ENCODE measurements at places on chromosomes 13 and 19.

DNA sequence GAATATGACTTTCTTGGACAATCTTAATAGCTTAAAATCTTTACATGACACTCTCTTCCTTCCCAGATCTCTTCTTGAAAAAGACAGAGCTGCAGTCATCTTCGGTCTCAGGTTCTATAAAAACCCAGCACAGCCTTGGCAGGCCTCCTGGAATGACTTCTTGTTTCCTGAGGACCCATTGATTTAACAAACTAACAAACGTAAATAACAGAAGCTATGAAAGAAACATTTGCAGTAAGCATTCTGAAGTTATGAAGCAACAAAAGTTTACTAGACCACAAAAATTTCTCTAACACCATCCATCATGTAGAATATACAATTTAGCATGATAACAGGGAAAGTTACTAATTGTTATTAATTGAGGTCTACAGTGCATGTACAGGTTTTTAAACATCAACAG is 62.8 kb upstream of the STARD13 start:
- no peak for DNase-seq

DNA sequence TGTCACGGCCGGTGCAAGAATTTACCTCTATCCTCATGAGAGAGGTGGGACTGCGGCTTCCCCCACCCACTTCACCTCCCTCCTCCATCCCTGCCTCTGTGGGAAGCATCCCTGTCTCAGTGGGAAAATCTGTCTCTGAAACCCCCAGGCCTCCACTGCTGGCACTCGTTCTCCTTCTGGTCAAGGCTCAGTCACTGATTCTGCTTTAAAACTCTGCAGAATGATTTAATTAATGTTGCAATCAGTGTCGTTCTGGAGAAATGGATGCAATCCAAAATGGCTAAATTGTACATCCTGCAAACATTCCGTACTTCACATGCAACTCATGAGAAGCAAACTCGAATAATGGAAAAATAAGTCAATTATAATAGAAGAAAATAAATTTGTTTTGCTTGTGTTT is 5.6 kb downstream of the RASL11A start:
- DNase-seq = no peak

- no peak for DNase-seq
Measured at GRCh38 chr13:75752826-75753225, 116.7 kb downstream of the LMO7 start.

GRCh38 chr13:89968470-89968869 is 1379.0 kb upstream of the MIR17HG start:
- DNase-seq = no peak

GRCh38 chr13:110343241-110343865 is 36.3 kb downstream of the COL4A2 start:
- no peak for DNase-seq

GRCh38 chr19:13849991-13850909 is 26.7 kb upstream of the NANOS3 start:
- DNase-seq = peak; percentile 57

DNA sequence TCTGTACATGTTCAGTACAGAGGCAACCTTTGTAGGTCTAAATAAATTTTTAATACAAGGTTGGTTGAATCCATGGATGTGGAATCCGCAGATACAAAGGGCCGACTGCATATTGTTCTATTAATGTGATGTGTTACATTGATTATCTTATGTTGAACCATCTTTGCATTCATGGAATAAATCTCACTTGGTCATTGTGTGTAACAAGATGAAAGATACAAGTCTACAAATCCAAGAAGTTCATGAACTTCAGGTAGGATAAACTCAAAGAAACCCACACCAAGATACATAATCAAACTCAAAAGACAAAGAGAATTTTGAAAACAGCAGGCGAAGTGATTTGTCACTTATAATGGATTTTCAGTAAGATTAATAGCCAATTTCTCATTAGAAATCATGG is 8.0 kb upstream of the TFDP1 start:
- no peak for DNase-seq

- no peak for DNase-seq
Measured at GRCh38 chr13:23644126-23644419, 73.9 kb downstream of the TNFRSF19 start.

- no peak for DNase-seq
Measured at GRCh38 chr13:74251778-74252519, 117.7 kb upstream of the KLF12 start.

DNA sequence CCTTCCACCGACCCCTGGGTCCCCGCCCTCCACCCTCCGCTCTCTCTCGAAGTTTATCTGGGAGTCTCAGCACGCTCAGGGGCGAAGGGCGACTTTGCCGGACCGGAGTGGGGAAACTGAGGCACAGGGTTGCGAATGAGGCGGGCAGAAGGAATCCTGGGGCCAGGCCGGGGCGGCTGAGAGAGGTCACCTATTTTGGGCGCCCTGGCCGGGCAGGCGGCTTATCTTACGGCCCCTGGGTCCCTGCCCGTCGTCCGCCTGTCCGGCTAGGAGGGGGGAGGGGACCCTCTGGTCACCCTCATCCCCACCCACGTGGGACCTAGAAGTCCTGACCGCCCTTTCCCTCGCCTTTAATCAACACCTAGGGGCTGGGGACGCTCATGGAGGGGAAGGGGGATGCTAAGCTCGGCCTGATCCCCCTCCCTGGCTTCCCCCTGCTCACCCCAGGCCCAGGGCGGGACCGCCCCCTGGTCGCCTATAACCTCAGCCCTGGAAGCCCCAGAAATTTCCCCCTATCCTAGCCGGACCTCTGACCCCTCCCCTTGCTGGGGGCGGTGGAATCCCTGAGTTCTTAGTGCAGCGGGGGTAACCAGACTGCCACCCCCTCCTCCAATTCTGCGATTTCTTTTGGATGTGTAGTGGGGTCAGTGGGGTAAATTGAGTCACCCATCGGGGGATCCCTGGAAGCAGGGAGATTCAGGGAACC is 556 bp downstream of the TRIP10 start:
- no peak for DNase-seq

DNA sequence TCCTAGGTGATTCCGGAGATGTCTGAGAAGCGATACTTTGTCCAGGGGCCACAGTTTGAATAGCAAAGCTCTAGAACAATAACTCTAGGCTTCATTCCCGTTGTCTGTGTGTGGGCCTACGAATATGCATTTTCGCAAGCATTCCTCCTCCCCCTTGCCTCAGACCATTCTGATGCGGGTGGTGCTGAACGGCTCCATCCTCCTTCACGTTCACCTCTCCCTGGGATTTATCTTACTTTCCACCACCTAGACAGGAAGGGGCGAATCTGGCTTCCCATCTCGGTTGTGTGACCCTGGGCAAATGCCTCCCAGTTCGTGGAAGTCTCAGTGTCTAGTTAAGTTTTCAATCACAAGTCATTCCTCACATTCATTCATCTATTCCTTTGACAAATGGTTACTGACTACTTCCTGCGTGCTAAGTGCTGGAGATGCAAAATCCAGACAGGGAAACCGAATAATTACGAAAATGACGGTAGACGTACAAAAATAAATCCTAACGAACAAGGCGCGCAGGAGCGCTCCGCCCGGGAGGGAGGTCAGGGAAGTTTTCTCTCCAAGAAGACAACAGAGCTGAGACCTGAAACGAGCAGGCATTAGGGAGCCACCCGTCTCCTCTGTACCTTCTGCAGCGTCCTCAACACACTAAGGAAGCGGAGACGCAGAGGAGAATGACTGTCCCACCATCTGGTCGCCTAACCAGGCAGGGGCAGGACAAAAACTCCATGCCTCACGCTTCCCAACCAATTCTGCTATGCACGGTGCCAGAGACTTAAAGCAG is 1.3 kb upstream of the CNOT3 start:
- no peak for DNase-seq

DNA sequence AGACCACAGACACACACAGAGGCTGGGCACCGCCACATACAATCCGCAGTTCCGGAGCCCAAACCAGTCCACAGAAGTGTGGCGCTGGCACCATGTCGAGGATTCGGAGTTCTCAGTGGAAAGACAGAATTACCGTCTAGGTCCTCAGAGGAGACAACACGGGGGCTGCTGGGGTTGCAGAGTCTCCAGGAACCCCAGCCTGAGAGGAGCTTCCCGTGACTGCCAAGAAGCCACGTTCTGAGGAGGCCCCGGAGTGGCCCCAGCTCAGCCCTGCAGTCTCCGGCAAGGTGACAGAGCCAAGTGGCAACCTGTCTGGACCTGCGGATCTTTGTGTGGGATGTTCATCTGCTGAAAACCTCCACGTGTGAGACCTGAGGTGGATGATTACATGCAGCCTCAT is 7.3 kb upstream of the ADPRHL1 start:
- DNase-seq = no peak

DNA sequence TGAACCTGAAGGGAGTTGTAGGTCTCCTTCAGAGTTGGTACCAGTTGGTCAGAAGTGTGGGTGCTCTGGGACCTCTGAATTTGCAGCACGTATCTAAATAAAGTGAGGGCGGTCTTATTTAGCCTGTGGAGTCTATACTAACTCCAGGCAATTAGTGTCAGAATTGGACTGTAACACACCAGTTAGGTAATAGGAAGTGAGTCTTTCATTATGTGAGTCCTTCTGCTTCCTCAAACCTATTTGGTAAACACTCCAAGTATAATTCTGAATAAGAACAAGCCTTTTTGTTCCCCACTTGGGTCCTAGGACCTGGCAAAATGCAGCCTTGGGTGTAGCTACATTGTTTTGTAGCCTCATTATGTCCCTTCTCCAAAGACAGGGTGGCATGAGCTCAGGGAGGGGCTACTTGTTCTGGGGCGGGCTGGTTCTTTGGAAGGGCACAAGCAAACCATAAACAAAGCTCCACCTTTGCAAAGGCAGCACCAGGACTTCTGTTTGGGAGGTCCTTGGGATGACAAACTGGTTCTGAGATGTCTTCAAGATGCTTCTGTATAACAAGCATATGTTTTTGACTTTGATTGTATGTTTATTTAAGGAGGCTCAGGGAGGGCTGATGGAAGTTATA is 418.0 kb downstream of the ZNF536 start:
- DNase-seq = no peak

- no peak for DNase-seq
Measured at GRCh38 chr13:38954844-38955243, 35.8 kb downstream of the STOML3 start.

GRCh38 chr19:40553885-40554857 is 22.5 kb upstream of the SHKBP1 start:
- DNase-seq = no peak

GRCh38 chr19:43337737-43338136 is 15.7 kb upstream of the CD177 start:
- DNase-seq = no peak

GRCh38 chr13:26011996-26012821 is 39.6 kb downstream of the SHISA2 start:
- no peak for DNase-seq

GRCh38 chr19:11382898-11383705 is 1.0 kb downstream of the EPOR start:
- peak; percentile 39 for DNase-seq

DNA sequence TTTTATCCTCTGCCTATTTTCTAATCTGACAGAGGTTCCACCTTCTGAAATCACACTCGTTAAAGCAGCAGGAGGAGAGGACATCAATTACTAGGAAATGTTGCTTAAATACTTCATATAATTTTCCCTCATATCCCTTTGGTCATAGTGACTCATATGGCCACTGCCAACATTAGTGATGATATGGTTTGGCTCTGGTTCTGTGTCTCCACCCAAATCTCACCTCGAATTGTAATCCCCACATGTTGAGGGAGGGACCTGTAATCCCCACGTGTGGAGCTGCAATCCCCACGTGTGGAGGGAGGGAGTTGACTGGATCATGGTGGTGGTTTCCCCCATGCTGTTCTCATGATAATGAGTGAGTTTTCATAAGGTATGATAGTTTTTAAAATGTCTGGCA is 618.4 kb upstream of the SLITRK5 start:
- DNase-seq = no peak

GRCh38 chr19:11031421-11032070 is 57.7 kb upstream of the LDLR start:
- DNase-seq = peak; percentile 60

DNA sequence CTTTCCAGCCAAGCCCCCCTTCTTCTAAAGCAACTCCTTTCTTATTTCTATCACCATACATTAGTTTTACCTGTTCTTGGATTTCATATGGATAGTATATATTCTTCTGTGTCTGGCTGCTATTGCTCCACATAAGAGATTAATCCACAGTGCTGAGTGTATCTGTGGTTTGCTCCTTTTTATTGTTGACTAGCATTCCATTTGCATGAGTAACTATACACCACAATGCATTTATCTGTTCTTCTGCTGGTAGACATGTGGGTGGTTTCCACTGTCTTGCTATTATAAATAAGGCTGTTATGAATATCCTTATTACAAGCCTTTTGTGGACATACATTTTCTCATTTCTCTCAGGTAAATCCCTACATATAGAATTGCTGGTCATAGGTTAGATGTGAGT is 138.2 kb downstream of the SLC7A1 start:
- no peak for DNase-seq

GRCh38 chr13:33679658-33680012 is 138.3 kb upstream of the RFC3 start:
- DNase-seq = no peak

DNA sequence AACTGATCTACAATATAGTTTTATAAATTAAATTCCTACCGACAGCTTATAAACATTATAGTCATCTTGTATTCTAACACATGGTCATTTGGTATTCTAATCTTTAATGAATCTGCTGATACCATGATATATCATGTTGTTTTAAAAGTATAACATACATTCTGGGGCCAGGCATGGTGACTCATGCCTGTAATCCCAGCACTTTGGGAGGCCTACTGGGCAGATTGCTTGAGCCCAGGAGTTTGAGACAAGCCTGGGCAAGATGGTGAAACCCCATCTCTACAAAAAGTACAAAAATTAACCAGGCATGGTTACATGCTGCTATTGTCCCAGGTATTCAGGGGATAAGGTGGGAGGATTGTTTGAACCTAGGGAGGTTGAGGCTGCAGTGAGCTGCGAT is 3.1 kb downstream of the ZNF383 start:
- no peak for DNase-seq

GRCh38 chr13:71621174-71622124 is 245.6 kb downstream of the DACH1 start:
- DNase-seq = peak; percentile 42

GRCh38 chr19:34341935-34342680 is 22.9 kb upstream of the GPI start:
- DNase-seq = no peak

- no peak for DNase-seq
Measured at GRCh38 chr19:36097036-36097435, 13.9 kb upstream of the OVOL3 start.

GRCh38 chr13:59494151-59494550 is 669.6 kb downstream of the DIAPH3 start:
- DNase-seq = no peak

DNA sequence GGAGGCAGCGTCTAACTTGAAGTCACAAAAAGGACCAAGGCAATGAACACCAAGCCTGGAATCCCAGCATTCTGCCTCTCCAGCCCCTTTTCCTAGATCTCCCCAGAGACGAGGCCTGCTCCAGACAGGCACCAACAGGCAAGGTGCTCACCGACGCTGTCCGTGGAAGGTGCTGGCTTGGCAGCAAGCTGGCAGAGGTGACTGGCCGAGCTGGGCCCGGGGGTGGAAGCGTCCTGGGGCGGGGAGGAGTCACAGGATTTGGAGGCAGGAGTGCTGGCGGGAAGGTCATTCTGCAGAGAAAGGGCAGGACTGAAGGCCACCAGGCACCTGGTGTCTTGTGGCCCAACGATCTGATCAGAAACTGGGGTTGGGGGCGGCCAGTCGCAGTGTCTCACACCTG is 18.2 kb downstream of the TLE2 start:
- DNase-seq = no peak

- DNase-seq = no peak
Measured at GRCh38 chr19:6718741-6719539, 1.5 kb downstream of the C3 start.

Measured in cerebellar cortex (tissue), 1 donor.